ENCODE measurements at places on chromosomes 16 and 17.

DNA sequence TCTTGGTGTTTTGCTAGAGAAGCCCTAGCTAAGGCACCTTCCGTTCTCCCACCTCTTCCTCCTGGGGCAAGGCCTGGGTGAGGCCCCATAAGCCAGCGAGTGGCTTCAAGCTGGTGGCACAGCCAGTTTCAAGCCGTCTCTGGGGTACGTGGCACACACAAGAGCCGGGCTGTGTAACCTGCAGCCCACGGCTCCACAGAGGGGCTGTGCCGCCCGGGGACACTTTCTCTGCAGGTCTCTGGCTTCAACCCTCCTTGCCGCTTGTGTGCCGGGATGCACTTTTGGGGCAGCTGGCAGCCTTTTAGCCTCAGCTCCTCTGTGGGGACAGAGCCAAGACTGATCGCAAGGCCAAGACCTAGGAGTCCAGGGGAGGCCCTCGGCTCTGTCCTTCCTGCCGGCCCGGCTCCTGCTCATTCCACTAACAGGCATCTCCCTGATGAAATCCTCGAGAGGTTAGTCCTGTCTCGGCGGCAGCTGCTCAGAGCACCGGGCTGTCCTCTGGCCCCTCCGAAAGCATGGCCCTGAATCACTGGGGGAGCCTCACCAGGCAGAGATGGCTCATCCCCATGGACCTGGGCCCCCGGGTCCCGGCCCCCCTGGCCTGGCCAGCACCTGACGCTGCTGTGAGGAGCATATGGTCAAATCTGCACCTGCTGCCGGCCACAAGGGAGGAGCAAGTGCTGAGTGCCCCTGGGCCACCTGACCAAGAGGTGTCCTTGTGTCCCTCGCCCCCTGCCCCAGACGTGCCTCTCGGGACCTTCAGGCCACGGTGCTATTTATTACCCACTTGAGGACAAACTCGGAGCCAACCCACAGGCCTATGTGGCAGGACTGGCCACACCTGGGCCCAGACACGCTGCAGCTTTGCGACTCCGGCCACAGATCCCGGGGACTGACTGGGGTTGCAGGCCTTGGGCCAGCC lies 98.5 kb downstream of the METRNL start:
- DNase-seq = no peak

DNA sequence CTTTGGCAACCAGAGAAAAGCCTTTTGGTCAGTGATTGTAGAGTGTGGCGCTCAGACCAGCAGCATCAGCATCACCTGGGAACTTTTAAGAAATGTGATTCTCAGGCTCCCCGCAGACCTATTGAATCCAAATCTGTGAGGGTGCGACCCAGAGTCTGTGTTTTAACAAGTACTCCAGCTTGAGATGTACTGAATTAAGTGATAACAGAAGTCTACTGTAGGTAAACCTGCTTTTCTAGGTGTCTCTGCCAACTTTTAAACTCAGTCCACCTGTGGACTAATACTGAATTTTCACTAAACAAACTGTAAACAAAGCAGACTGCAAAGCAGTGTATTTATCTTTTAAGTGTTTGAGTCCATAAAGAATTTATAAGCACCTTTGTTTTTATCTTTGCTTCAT lies 43.6 kb downstream of the NUP93 start:
- no peak for DNase-seq

- DNase-seq = peak; percentile 66
Measured at GRCh38 chr17:13601776-13602551, at the start of gene HS3ST3A1. HS3ST3A1 (minus strand) TSS chr17:13601929; CDS start chr17:13601129, 800 bp downstream.

DNA sequence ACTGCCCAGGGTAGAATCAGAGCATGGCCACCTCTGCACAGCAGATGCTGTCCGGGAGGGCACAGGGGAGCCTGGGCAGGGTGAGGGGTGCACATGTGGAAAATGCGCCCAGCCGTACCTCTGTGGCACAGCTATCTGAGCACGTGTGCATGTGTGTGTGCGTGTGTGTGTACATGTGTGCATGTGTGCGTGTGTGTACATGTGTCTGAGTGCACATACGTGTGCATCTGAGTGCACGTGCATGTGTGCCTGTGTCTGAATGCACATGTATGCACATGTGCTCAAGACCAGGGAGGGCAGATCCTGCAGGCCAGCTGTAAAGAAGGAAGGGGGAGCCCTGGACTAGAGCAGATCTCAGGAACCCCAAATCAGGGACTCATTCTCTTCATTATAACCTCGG lies 37.3 kb upstream of the ENPP7 start:
- no peak for DNase-seq

- DNase-seq = peak; percentile 79
Measured at GRCh38 chr16:81447383-81448101, 2.9 kb downstream of the CMIP start.

- no peak for DNase-seq
Measured at GRCh38 chr16:48833461-48833860, 223.5 kb upstream of the N4BP1 start.

DNA sequence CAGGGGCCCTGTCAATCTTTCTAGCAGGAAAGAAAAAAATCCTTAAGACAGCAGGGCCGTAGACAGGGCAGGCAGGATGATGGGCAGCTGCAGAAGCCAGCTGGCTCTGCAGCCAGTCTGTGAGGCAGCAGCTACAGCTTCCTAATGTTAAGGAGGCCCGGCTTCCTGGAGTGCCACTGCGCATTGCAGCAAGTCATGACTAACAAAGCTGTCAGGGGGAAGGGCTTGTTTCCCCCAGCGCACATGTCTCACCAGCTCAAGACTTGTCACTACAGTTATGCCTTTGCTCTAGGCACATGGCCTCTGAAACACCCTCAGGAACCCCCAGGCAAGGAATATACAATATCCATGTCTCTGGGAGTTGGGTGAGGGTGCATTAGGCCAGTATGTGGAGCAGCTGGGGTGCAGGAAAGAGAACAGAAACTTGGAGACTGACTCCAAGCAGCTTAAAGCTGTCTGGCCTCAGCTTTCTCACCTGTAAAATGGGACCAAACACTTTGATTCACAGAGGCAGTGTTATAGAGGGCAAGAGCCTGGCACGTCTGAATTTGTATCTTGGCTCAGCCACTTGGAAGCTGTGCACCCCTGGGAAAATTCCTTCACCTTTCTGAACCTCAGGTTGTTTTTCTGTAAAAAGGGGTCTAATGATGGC lies 220.0 kb downstream of the HAPSTR1 start:
- no peak for DNase-seq

DNA sequence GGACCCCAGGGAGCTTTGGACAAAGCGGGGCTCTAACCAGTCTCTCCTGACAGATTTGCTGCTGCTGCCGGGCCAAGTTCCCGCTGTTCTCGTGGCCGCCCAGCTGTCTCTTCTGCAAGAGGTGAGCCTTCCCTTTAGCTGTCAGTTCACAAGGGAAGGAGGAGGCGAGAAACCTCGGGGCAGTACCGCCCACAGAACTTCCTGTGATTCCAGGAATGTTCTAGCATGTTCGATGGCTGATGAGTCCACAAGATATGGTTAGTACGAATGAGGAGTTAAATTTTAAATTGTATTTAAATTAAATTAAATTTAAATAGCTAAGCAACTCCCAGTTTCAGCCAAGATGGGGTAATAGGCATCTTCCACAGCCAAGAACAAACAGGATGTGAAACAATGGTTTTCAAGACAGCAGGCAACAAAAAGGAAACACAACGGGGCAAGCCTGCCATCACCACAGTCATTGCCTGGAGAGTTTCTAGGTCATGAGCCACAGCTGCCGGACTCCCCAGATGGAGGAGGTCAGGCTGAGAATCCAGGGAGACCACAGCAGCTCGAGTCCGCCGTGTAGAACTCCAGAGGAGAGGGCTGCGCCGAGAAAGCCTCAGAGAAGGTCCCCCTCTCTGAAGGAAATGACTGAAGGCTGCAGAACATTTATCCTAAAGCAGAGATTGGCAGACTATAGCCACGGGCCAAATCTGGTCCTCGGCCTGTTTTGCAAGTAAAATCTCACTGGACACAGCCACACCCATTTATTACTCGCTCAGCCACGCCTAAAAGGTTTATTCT lies 9.5 kb upstream of the TCF25 start:
- DNase-seq = peak; percentile 76
